ENCODE measurements at places on chromosomes 2 and 18.

DNA sequence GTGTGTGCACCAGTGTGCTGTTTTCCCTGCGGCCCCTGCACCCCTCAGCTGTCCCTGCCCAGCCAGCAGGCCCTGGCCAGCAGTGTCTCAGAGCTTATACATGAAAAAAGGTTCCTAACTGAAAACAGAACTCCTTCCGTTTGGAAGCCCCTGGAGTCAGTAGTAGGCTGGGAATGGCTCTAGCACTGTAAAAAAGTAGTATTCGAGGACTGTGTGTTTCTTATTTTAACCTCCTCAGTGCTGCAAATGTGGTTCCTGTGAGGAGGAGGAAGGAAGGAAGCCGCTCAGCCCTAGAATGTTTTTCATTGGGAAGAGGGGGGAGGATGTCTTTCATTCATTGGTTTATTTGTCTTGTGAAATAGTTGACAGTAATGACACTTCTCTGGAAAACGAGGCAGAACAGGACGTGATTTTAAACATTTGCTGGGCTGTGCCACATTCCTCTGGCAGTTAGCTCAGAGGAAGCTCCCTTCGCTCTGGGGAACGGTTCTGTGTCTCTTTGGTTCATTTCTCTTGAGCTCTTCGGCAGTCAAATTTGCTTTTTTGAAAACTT, 103.5 kb downstream of the SPTBN1 start:
- DNase-seq, result no peak

DNA sequence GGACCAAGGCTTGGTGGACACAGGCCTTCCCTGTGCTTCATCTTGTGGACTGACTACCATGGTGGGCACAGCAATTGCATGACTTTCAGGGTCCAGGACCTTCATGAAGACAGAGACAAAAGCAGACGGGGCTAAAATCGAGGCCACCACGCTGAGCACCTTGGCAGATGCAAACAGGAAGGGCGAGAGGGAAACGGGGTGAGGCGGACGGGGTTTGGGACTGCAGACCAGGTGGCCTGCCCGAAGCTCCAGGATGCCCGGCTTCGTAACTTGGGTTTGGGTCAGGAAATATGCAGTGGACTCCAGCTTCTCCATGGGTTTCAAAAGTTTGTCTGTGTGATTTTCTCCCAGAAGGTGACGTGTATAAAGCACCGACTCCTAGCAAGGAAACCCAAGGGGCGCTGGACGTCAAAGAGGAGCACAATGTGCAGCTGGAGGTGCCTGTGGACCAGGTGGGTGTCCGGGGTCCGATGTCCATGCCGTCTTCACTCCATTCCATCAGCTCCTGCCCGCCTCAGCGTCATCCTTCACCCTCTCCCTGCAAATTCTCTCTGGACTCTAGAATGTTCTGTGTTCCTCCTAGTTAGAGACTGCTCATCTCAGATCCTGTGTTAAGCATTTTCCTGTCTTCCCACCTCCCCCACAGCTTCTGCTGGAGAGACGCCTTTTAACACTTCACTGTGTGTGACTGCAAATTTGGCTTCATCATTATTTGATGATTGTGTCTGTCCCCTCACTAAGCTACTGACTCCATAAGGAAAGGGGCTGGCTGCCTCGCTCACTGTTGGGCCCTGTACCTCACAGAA, 65.8 kb downstream of the DCDC2C start:
- no peak for DNase-seq

DNA sequence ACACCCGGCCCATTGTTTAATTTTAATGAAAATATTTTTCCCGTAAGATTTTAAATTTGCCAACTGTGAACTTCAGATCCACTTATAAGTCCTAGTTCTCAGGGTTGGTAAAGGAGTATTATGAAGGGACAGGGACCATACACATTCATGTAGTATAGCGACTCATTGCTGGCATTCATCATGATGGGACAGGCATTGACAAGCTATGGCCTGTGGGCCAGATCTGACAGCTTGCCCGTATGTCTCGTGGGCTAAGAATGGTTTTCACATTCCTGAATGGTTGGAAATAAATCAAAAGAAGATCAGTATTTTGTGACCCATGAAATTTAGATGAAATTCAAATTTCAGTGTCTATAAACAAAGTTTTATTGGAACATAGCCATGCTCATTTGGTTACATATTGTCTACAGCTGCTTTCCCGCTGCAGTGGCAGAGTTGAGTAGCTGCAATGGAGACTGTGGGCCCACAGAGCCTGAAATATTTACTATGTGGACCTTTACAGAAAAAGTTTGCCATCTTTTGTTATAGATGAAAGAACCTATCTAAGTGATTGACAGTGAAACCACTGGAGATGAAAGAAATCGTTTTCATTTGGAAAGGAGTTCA, 4.1 kb downstream of the RAPGEF4 start:
- no peak for DNase-seq

- no peak for DNase-seq
Measured at GRCh38 chr2:169082995-169083394, 13.6 kb downstream of the DHRS9 start.

GRCh38 chr2:72117029-72117428, 30.6 kb downstream of the CYP26B1 start:
- no peak for DNase-seq

DNA sequence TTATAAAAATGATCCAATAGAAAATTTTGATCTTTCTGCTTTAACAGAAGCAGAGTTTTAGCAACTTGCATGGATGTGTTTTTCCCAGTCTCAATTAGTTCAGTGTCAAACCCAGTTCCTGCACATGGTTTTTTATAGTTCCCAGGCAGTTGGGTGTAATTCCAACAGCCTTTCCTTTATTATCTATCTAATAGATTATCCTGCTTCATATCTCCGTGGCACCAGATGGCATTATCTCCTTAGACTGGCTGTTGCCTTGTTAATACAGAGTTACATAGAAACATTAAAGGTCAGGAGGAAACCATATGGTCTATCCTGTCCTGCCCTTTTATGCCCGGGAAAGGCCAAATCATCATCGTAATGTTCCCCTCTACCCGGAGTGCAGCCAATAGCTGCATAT, 400.9 kb upstream of the SMIM21 start:
- no peak for DNase-seq

DNA sequence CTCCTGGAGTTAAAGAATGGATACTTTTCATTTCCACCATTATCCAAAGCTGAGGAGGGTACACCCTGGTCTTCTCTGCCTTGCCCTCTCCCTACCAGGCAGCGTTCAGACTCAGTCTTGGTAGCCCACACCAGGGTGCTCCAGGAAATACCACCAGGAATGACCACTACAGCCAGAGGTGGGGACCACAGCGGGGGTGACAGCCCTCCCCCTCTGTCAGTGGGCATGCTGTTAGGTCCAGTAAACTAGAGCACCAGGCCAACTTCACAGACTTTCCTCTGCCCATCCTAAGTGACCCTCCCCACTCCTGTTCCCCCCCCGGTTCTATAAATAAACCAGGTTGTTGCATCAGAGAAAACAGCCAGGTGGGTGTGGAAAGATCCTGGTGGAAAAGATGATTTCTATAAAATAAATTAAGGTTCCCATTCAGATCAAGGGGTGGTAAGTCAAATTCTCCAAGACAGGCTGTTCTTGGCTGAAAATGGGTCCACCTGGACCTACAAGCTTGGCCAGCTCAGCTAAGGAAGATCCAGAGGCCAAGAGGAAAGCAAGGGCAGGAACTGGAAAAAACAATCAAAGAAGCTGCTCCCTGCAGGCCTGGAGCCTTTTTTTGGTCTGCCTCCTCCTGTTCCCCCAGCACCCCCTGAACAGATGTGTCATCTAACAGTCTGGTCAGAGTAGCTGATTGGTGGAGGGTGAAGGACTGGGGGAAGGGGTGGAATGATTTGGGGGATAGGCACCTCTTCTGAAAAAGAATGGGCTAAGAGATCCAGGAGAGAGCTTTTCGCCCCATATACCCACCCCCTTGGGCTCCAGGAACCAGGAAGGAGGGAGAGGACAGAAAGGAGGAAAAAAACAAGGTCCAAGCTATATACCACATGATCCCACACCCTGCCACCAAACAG, 2.3 kb downstream of the RAB11FIP5 start:
- no peak for DNase-seq

DNA sequence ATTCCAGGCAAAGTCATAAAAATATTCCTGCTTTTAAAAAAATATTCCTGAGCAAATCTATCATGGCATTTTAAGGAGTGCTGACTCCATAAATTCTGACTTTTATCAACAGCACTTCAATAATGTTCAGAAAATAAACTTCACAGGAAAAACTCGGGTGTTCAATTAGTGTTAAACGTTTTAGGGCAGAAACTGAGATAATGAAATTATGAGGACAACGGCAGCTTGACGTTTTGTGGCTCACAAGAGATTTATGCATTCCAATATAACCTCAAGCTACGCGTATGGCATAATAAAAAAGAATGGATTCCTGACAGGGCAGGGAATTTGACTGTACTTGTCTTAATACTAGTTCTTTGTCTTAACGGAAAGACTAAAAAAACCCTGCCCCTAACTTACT, 133.2 kb downstream of the ICOS start:
- DNase-seq, result no peak

- DNase-seq, result no peak
Measured at GRCh38 chr2:107785756-107786155, 40.9 kb upstream of the RGPD4 start.

GRCh38 chr2:179974761-179975160, 32.3 kb downstream of the CWC22 start:
- DNase-seq, result no peak

DNA sequence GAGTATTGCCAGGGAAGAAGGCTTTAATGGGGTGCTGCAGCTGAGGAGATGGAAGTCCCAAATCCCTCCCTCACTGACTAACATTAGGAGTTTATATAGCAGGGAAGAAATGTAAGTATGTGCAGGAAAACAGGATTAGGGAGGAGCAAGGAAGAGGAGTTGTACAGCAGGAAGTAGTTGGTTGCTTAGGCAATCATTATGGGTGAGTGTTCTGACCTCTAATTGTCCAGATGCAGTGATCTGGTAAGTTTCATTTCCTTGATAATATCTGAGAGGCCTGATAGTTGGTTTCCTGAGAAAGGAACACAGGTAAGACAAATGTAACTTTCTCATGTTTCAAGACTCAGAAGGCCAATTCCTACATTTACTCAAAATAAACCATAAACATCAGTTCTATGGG, 331.9 kb upstream of the GULP1 start:
- DNase-seq, result no peak

GRCh38 chr2:43024515-43025011, 201.8 kb downstream of the ZFP36L2 start:
- no peak for DNase-seq

DNA sequence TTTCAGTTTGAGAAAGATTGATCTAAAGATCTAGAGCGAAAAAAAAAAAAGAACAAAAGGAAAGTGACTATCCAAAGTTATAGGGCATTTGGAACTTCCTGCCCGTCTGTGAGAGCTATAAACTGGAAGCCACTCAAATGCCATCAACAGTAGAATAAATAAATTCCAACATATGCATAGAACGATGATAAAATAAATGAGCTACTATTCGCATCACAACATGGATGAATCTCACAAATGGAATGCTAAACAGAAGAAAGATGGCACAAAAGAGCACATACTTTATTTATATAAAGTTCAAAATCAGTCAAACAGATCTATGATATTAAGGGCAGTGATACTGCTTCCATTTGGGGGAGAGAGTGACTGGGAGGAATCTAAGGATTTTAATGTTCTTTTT, 128.8 kb downstream of the TTC32 start:
- no peak for DNase-seq

DNA sequence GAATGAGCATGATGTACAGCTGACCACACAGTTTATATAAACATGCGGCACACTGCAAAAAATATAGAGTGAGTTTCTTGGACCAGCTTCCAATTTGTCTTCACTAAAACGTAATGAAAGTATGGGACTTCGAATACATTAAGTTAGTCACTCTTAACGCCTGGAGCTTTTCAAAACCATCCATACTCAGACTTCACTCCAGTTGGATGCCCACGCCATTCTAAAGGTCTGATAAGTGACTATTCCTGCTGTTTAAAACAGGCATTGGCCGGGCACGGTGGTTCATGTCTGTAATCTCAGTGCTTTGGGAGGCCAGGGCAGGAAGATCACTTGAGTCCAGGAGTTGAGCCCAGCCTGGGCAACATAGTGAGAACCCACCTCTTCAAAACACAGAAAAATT, 84.6 kb downstream of the MYL12B start:
- no peak for DNase-seq

DNA sequence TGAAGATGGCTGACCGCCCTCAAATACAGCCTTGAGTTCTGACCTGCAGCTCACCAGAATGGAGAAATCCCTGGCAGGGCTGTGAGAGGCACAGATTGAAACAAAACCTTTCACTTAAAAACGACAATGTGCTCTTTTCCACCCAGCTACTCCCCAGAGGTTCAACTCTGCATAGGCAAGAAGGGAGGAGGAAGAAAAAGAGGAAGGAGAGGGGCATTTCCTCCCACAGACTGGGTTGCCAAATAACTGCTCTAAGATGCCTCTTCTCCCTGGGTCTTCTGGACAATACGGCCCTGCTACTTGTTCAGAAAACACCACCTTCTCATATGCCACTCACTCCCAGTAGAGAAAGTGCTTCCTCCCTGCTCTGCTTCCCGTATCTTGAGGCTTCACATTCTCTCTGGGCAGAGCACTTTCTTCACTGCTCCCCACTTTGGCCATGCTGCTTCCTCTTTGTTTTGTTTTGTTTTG, 136.4 kb upstream of the SLC1A4 start:
- DNase-seq, result no peak

- no peak for DNase-seq
Measured at GRCh38 chr2:52429740-52430139, 1337.9 kb upstream of the CHAC2 start.

- no peak for DNase-seq
Measured at GRCh38 chr2:224162122-224162521, 123.0 kb upstream of the SERPINE2 start.

DNA sequence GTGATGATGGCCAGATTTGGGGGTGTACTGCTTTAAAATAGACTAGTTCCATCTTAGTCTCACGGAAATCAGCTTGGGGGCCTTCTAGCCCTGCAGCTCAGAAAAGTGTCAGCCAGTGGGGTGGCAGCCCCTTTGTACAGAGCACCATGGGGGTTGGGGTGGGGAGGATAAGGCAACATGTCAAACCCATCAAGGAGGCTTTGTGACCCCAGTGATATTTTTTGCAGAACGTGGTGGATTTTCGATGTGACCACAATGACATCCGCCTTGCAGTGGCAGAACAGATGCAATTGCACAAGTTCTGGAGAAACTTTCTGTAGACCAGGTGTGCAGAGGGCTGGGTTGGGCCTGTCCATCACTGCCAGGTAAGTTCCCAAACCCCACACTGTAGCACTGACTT, 3.0 kb upstream of the CD8A start:
- no peak for DNase-seq

GRCh38 chr18:79429785-79430281, 34.1 kb downstream of the NFATC1 start:
- no peak for DNase-seq

GRCh38 chr2:239938651-239939486, 86.3 kb downstream of the NDUFA10 start:
- DNase-seq, result no peak

Measured in stimulated activated CD8-positive, alpha-beta memory T cell treated with anti-CD3 and anti-CD28 coated beads, Interleukin-15, amount 100 ng/mL, for 4 hours (primary cell).